ENCODE measurements at places on chromosomes 13 and 19.

- DNase-seq = no peak
Observed at GRCh38 chr13:25175026-25175425, 2.9 kb upstream of the AMER2 start.

- no peak for DNase-seq
Observed at GRCh38 chr13:26590379-26590778, 32.9 kb downstream of the WASF3 start.

DNA sequence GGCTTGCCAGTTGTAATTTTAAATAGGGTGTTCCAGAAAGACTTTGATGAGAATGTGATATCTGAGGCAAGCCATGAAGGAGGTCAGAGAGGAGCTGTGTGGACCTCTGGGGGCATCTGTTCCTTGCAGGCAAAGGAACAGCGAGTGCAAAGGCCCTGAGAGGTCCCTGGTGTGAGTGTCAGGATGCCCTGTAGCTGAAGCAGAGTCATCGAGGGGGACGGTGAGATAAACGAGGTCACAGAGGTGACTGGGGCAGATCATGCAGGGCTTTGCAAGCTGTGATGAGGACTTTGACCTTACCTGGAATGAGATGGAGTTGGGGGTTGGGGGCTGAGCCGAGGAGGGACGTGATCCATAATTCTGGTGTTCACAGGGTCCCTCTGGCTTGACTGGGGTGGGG, 75.0 kb downstream of the RYR1 start:
- no peak for DNase-seq

- DNase-seq = no peak
Observed at GRCh38 chr13:18943721-18944391, 237.8 kb downstream of the TUBA3C start.

GRCh38 chr13:109862627-109863026, 76.2 kb upstream of the IRS2 start:
- no peak for DNase-seq

GRCh38 chr19:33022472-33023116, 42.1 kb downstream of the RHPN2 start:
- DNase-seq = no peak

DNA sequence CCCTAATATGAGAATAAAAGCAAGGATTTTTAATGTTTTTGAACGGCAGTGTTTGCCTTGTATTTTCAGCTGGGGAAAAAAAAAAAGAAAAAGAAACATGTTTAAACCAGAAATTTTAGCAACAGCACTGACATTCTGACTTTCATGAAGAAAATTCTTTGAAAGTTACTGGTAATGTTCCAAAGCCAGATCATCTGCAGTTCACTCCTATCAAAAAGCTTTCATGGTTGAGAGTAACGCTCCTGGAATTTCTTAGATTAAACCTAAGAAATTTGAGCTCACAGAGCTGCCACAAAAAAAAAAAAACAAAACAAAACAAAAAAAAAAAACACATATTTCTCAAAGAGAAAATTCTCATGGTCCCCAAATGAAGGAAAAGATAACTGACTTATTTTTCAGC, 1106.7 kb downstream of the EFNB2 start:
- no peak for DNase-seq

DNA sequence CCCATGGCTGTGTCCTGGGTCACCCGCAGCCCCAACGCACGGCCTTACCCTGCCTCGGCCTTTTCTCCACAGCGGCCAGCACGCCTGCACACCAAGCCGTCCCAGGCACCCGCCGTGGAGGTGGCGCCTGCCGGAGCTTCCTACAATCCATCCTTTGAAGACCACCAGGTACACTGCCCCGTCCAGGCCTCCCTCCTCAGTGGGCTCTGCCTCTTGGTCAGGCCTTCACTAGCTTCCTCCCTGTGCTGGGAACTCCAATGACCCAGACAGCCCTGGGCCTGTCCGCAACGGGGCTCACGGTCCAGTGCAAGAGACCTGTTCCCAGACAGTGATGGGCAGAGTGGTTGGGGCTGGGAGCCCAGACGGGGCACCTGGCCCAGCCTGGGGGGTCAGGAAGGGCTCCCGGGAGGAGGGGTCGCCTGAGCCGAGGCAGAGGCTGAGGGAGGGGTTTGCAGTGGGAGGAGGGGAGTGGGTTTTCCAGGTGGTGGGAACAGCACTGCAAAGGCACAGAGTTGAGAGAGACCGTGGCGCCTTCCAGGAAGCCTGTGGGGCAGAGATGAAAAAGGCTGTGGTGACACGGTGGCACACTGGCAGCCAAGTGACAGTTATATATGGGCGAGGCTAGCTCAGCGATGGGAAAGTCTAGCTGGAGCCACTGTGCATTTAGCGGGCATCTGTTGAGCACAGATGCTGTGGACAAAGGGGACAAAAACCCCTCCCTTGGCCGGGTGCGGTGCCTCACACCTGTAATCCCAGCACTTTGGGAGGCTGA, 7.3 kb downstream of the NOP53 start:
- DNase-seq = no peak

DNA sequence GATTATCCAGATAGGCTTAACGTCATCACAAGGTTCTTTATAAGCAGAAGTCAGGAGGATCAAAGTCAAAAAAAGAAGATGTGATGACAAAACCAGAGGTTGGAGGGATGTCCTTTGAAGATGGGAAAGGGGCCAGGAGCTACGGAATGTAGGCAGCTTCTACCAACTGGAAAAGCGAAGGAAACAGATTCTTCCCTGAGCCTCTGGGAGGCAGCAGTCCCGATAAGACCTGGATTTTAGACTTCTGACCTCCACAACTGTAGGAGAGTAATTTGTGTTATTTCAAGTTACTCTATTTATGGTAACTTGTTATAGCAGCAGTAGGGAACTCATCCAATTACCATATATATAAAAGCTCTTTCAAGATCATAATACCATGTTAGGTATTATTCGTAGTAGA, 98.8 kb upstream of the MYCBP2 start:
- DNase-seq = no peak

- peak; percentile 71 for DNase-seq
Observed at GRCh38 chr13:66665991-66666390, 564.1 kb downstream of the PCDH9 start.

GRCh38 chr13:64672751-64673150, 2557.4 kb downstream of the PCDH9 start:
- DNase-seq = no peak

- no peak for DNase-seq
Observed at GRCh38 chr13:114283576-114283975, 2.2 kb downstream of the UPF3A start.

DNA sequence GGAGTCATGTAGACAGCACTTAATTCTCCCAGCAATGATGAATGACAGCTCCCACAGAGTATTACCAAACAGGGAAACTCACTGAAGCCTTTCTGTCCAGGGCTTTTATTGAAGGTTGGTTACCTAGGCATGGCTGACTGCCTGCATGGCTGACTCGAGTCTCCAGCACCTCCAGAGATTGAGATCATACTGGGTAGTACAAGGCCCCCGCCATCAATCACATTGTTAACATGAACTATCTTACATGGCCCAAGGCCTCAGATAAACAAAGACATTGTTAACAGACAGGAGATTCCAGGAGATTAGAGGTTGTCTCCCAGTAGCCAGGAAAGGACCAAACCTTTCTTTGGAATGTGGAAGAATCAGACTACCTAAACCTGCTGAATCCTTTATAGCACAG, 128.3 kb upstream of the LSM14A start:
- no peak for DNase-seq

DNA sequence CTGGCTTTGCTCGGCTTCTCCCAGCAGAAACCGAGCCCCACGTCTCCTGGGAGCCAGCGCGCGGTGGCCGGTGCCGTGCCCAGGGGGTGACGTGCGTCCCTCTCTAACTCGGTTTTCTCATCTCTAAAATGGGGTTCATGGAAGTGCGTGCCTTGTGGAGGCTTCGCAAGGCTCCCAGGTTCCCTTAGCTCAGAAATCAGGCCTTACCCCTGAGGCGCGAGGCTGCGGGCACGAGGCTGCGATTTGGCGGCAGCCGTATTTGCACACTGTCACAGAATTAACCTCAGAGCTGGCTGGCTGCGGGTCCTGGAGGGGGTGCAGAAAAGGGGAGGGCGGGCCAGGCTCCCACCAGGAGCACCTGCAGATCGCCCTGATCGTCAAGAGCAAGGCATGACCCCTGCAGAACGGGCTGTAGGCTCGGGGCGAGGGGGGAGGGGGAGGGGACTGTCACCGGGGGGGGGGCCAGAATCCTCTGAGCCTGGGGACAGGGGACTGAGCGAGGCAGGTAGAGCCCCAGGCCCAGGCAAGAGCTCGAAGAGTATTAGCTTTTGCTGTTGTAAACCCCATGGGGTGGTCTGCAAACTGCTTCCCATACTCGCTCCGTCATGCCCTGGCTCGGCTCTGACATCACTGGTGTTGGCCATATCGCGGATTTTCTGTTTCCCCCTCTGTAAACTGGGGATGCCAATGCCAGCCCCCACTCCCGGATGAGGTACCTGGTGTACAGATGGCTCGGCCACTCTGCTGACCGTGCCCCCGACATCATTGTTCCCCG, 62.2 kb downstream of the CCNE1 start:
- DNase-seq = no peak

- no peak for DNase-seq
Observed at GRCh38 chr13:33940898-33941297, 122.9 kb downstream of the RFC3 start.

DNA sequence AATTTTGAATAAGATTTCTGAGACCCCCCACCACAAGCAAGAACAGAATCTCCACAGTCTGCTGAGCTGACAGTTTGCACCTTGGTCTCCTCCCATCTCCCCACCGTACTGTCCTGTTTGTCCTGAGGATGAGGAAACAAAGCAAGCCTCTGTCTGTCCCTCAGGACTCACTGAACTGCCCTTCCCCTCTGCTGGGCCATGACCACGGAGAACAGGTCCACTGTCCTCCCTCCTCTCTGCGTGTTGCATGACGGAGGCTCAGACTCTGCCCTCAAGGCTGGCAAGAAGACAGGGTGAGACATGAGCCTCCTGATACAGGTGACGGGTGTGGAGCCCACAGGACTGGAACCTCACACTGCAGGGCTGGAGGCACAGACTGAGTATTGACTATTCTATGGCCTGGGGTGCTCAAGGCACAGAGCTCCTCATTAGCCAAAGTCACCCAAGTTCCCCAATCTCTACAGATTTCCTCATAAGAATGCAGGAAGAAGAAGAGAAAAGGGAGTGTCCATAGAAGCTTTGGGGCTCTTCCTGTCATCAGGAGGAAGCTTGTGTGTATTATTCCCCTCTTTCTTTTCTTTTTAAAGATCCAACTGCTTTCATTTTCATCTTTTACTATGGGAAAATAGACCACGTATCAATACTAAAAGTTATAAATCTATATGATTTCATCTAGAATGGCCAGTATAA, 22.4 kb upstream of the RGCC start:
- DNase-seq = no peak

DNA sequence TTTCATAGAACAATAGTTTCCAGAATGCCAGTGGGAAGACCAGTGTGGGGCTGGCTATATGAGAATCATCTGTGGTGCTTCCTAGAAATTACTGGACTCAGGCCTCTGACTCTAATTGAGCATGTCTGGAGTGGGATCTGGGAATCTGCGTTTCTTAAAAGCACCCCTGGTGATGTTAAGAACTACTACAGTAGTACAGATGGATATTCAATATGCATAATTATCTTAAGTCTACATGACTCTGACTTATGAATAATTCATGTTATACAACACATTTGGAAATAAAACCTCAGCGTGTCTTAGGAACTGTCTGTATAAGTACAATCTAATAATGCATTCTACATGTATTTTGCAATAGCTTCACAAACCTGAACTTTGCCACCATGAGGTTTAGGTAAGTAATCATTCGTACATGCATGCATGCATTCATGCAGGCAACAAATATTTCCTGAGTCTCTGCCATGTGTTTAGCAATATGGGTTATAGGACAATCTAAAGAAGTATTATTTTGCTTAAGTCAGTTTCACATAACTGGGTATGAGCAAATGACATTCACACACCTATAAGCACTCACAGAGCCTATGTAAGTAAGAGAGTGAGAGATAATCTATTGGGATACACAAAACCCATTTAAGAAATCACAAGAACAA, 62.0 kb downstream of the EPSTI1 start:
- no peak for DNase-seq

DNA sequence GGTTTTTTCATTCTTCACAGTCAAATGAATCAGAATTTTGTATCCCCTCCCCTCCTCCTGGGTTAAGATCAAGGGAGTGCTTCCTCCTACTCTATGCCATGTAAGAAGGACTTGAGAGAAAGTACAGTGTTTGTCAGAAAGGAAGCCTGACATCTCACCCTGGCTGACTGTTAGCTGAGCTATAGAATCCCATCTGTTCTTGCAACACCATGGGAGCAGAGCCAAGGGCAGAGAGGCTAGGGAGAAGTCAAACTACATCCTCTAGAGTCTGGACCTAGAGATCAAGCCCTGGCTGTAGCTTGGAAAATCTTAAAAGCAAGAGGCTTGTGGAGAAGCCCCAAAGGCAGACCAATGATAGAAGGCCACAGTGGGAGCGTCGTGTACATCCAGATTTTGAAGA, 145.9 kb downstream of the OLFM4 start:
- DNase-seq = no peak

GRCh38 chr19:29401712-29402421, 123.9 kb upstream of the VSTM2B start:
- no peak for DNase-seq

DNA sequence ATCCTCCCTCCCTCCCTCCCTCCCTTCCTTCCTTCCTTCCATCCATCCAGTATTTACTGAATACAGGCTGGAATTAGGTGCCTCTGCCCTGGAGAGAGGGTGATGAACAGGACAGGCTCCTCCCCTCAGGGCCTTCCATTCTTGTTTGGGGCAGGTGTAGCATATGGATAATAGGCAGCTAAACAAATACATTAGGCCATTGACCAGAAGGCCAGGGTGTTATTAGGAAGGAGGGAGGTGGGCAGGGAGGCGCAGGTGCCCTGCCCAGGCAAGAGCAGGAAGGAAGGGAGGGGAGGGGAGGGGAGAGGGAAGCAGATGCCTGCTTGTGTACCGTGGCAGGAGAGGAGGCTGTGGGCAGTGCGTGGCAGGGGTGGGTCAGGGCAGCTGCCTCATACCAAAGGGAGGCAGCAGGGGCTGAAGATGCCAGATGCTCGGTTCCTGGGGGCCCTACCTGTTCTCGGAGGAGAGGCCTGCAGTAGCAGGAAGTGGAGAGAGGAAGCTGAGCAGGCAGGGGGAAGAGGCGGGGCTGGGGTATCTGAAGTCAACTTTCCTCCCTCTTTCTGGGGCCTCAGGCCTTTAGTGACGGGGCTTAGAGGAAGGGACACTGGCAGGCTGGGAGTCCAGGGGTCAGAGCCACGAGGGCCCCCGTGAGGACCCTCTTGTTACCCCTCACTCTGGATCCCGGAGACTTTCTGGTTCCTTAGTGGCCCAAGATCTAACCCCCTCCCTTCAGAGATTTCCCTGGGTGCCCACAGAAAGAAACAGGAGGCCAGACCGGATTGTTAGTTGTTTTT, at the start of gene RINL:
Gene RINL (minus strand): TSS at position 495 of the 794 bp plus-strand sequence. CDS start 1,533 bp downstream, outside the sequence.
- DNase-seq = no peak

GRCh38 chr19:6064336-6065073, 45.8 kb downstream of the RFX2 start:
- DNase-seq = no peak

DNA sequence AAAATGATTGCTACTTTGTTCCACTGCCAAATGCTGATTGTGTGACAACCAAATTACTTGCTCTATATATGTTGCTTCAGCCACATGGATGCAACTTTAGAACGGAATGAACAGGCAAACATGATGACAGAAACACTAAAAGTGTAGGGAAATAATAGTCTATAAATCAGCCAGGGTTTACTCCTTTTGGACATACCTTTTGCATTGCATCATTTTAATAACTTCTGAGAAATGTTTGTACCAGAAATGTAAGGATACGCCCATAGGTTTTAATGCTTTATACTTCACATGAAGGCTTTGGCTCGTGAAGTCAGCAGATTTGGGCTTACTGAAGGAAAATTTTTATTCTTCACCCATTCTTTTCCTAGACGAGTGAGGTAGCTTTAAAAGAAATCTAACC, 141.0 kb downstream of the POSTN start:
- DNase-seq = no peak
